ENCODE measurements at places on chromosomes 6 and 20. TPM values are rescaled to one million over a fixed set of nuclear protein-coding genes. Genes with fewer than 3 reads are reported as not detected.

HLA-DOB gene
- total RNA-seq, result not detected

SLC22A3 gene
- total RNA-seq, result not detected

RNF144B gene
- 4.0 TPM for total RNA-seq

GRCh38 chr6:52587001-52587400 lies 10.1 kb upstream of the TRAM2 start:
- DNase-seq, result no peak

- DNase-seq, result no peak
Measured at GRCh38 chr20:6611911-6612605, 155.4 kb upstream of the BMP2 start.

DNA sequence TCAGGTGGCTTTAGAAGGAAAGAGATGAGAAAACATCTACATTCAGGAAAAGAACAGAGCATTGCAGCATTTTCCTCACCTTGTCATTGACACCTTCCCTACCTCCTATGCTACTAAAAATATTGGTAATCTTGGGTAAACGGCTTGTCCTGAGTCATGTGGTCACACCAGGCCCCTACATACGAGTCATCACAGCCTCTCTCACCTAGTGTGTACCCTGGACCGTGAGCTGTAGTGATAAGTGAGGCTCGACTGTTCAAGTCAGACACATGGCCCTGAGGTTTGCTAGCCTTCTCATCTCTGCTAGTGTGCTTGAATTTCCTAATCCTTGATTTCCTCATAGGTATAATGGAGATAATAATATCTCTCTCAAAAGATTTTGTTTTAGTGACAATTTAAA lies 29.6 kb upstream of the TMEM244 start:
- no peak for DNase-seq

PRDM13 gene
- total RNA-seq, result not detected

ABCF1 gene
- total RNA-seq, result 37.6 TPM

All from body of pancreas (tissue), 4 donors.